ENCODE measurements at places on chromosomes 6 and 20. TPM values are rescaled to one million over a fixed set of nuclear protein-coding genes. Genes with fewer than 3 reads are reported as not detected.

GRCh38 chr20:60108397-60108796 is 150.2 kb downstream of the CDH26 start:
- H3K4me3 ChIP-seq, result no peak overlapping the region
- H3K36me3 ChIP-seq, result no peaks in the 10 kb centered on the region
- no peak for DNase-seq
- H3K27ac ChIP-seq, result no peak overlapping the region
- H3K4me1 ChIP-seq, result no peaks in the 10 kb centered on the region

GRCh38 chr6:17869010-17869752 is 118.3 kb downstream of the KIF13A start:
- no peaks in the 10 kb centered on the region for H3K27me3 ChIP-seq
- peak overlapping the region; percentile 79 for H3K27ac ChIP-seq
- H3K36me3 ChIP-seq, result no peaks in the 10 kb centered on the region
- no peak for DNase-seq

DNA sequence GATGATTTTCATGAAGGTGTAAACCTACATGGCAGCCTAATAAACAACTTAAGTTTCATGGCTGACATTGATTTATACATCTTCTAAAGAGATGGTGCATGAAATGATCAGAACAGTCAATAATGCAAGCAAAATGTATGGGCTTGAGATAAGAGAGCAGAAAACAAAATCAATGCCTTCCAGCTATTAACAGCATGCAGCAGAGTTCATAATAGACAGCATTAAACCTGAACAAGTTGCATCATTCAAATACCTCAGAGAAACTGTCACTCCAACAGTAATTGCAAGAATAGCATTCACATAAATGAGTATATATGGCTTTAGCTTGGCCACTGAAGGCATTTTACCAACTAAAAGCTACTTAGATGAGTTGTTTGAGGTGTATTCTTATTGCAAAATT is 319.6 kb upstream of the ARID1B start:
- no peak overlapping the region for H3K27ac ChIP-seq
- no peak for DNase-seq
- no peak overlapping the region for H3K4me3 ChIP-seq
- H3K4me1 ChIP-seq, result no peaks in the 10 kb centered on the region
- no peaks in the 10 kb centered on the region for H3K36me3 ChIP-seq
- peaks cover 6% of the 10 kb centered on the region for H3K27me3 ChIP-seq

GRCh38 chr20:44837946-44838345 is 27.6 kb upstream of the RIMS4 start:
- H3K27me3 ChIP-seq, result peaks cover 13% of the 10 kb centered on the region
- H3K36me3 ChIP-seq, result no peaks in the 10 kb centered on the region
- H3K4me3 ChIP-seq, result no peak overlapping the region
- no peaks in the 10 kb centered on the region for H3K4me1 ChIP-seq

Gene CALHM6
- total RNA-seq, result 4.4 TPM

All from adrenal gland (tissue), 19 donors.